ENCODE measurements at places on chromosomes 3 and 15.

DNA sequence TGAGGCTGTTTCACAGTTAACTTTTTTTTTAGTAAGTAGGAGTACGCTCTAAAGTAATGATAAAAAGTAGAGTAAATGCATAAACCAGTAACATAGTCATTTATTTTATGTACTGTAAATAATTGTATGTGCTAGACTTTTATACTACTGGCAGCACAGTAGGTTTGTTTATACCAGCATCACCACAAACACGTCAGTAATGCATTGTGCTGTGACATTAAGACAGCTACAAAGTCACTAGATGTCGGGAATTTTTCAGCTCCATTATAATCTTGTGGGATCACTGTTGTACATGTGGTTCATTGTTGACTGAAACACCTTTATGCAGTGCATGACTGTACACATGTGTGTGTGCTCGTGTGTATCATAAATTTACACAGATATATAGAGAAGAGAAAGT is 618.0 kb upstream of the ADAMTS9 start:
- no peak for DNase-seq

- no peak for DNase-seq
These were observed 364.6 kb upstream of the TBL1XR1 start for GRCh38 chr3:177561769-177562392.

- no peak for DNase-seq
These were observed 28.5 kb downstream of the LRRC28 start for GRCh38 chr15:99279827-99280226.

DNA sequence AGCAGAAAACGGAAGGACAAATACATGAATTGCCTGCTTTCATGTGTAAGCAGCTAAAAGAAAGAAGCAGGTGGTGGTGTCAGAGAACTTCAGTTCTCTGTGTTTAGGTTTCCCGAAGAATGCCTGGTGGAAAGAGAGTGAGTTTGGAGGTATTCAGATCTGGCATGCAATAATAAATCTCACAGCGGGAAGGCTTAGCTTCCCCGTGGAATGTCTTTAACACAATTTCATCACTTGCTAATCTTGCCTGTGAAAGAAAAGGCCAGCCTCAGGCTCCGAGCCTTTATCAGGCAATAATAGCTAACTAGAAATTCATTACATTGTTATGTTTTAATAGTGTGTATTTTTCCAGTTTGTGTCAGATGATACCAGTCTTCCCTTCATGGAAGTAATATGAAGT is 220.3 kb downstream of the PDZRN3 start:
- no peak for DNase-seq

DNA sequence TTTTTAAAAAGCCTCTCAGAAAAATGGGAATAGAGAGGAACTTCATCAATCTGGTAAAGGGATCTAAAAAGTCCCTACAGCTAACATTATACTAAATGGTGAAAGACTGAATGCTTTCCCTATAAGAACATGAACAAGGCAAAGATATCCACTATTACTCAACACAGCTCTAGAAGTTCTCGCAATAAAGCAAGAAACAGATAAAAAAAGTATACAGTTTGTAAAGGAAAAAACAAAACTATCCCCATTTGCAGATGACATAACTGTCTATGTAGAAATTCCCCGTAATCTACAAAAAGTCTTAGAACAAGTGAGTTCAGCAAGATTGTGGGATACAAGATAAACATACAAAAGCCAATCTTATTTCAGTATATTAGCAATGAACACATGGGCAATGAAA is 15.4 kb downstream of the EDC3 start:
- no peak for DNase-seq

DNA sequence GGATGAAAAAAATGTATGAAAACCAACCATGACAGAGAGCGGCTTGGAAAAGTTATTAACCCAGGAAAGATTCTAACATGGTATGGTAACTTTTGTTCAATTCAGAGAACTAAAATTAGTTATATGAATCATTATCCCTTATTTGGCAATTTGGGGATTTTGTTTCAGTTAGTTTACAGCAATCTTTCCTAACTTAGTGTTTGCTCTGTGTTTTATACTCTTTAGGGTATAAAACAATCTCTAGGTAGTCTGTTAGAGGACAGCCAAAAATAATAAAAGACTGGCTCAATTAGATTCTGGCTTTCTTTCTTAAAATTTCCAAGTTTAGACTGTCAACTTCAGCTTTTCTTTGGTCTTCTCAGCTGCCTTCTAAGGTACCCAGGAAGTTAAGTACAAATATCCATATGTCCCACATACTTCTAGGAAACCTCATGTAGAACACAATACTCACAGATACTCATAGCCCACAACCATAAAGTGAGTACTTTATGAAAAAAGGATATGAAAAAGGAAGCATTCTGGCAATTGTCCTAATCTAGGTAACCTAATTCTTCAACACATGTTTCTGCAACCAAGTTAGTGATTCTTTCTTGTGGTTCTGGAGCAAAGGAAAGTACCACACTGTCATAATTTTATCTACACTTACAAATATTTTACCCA is 849.3 kb downstream of the ROBO1 start:
- no peak for DNase-seq

- peak; percentile 83 for DNase-seq
These were observed 496.0 kb upstream of the THBS1 start for GRCh38 chr15:39084674-39085530.

DNA sequence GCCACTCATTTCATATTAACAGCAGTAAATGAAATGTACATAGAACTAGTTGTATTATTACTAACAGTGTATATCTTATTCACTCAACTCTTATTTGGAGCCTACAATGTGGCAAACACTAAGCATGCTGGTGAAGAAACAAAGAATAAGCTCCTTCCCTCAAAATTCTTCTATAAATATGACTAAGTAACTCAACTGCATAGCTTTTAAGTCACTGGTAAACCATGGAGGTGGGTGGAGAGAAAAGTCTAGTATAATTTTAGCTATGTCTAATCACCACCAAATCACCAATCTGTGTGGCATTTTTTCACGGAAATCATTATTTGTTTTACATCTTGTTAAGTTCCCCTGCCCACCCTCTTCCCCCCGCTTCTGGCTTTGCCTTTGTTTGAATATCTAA is 17.5 kb downstream of the COPS2 start:
- no peak for DNase-seq

DNA sequence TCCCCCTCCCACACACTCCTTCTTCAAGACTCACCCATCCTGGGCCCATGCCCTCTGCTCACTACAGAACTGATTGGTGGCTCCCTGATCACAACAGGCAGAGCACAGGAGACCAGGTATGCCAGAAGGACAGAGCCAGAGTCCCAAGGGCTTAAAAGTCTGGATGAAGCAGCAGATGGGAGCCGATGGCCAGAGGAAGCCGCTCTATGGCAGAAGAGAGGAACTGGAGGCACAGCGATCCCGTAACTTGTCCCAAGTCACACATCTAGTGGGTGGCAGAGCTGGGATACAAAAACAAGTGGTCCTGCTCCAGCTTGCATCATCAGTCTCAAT is 20.7 kb downstream of the ITGA11 start:
- no peak for DNase-seq

GRCh38 chr3:124221422-124221821 is 229.5 kb upstream of the ROPN1 start:
- no peak for DNase-seq

- no peak for DNase-seq
These were observed 378.7 kb downstream of the MCTP2 start for GRCh38 chr15:94610069-94610468.

DNA sequence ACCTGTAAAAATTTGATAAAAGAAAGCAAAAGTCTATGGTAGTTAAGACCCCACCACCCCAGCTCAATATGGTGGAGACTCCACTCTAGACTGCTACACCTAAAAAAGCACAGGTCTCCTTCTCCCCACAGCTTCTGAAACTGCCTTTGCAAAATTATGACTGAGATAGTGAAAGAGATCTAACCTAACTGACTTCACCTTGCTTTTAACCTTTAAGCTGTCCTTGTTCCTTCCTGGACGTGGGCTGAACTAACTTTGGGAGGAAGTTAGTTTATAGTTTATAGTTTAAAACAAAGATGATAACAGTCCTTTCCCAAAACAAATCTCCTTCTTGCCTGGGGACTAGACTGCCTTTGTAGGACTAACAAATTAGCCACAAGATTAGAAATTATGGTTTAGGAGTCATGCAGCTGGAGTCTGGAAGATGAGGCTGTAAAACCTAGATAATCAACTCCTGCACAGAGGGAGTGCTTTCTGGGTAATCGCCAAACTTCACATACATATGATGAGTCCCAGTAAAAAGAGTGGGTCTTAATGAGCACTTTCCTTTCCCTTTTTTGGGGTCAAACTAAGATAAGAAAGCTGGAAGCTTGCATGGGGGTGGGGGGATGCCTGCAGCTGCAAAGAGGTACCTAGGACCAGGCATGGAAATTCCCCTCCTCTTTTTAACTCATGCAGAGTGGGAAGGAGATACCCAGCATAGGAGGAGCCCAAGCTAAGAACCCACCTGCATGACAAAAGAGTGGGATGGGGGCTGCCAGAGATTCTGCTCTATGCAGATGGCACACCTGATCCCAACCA is 17.5 kb downstream of the CCR8 start:
- no peak for DNase-seq

GRCh38 chr15:27412415-27412814 is 441.4 kb downstream of the GABRG3 start:
- DNase-seq, result no peak

GRCh38 chr3:124200407-124200806 is 208.5 kb upstream of the ROPN1 start:
- no peak for DNase-seq

GRCh38 chr15:93219859-93220420 is 130.9 kb upstream of the RGMA start:
- no peak for DNase-seq

GRCh38 chr15:61830536-61831330 is 229.5 kb downstream of the VPS13C start:
- no peak for DNase-seq

DNA sequence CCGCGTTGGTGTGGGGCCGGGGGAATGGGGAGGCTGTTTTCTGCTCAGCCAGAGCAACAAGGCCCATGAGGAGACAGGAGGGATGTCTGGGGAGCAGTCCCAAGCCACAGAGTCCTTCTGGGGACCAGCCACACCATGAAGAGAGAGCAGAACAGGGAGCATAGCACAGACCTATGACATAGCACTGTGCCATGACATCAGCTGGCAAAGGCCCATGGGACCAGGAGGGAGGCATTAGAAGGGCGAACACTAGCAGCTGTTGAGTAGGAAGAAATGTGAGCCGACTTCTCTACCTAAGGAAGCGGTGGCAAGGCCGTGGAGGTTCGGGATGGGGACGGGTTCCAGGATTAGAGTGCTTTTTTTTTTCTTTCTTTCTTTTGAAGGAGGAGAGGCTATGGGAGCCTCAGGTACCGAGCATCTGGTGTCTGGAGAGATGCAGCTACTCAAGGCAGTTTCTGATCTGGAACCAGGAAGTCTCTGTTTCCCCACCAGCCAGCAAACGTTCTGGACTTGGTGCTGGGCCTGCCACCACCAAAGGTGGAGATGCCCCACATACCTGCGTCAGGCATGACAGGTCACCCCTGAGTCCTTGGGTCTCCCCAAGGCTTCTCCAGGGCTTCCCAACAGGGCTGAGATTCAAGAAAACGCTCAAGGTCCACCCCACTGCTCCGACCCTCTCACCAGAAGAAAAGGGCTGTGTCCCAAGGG is 77.3 kb upstream of the CGNL1 start:
- no peak for DNase-seq

DNA sequence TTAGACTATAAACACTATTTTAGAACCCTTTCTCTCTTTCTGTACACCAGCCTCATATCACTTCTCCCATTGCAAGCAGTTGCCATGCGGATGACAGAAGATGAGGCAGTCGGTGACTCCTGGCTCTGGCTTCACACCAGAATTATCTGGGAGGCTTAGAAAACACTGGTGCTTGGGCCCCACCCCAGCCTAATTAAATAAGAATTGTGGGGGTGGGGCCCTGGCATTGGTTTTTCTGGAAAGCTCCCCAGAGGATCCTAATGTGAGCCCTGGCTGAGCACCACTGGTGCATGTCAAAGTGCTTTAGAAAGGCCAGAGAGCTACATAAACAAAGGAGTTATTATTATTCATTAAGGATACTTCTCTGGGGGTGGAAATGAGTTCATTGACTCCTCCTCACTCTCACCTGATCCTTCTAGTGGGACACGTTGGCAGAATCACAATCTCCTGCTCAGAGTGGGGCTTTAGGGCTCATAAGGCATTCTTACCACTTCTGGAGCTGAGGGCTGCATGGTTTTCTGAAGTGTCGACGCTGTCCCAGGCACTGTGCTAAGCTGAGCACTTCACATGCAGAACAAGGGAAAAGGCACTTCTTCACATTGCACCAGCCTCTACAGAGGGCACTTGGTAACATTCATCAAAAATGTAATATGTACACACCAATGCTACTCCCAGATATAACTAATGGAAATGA is 188.5 kb upstream of the TLE3 start:
- no peak for DNase-seq

- no peak for DNase-seq
These were observed 18.4 kb downstream of the SPATA12 start for GRCh38 chr3:57078635-57079473.

- DNase-seq, result no peak
These were observed 55.2 kb downstream of the TMOD3 start for GRCh38 chr15:51884517-51885236.

- no peak for DNase-seq
These were observed 2.9 kb downstream of the MCTP2 start for GRCh38 chr15:94234300-94234699.

DNA sequence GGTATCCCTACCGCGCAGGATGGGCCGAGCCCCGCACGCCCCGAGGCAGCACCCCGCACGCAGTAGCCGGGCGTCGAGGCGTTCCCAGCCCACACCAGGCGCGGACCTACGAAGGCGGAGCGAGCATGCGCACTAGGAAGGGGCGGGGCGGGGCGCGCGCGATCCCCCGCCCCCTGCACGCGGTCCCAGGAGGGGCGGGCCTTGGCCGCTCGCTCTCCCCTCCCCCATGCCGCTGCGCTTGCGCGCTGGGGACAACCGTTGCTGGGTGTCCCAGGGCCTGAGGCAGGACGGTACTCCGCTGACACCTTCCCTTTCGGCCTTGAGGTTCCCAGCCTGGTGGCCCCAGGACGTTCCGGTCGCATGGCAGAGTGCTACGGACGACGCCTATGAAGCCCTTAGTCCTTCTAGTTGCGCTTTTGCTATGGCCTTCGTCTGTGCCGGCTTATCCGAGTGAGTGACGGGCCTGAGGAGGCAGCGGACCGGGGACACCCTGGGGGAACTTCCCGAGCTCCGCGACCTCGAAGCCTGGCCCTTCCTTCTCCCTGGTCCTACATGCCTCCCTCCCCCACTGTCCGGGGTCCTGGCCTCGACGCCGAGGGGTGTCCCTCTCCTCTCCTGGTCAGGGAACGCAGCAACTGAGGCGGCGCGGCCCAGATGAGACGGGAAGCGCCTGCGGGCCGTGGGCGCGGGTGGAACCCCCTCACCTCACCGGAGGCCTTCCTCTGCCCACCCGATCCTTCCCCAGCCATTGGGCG is at the start of gene SPESP1:
TSS of gene SPESP1 (plus strand) at position 258 of the 755 bp plus-strand sequence. CDS start at position 387, 129 bp downstream.
- DNase-seq, result peak; percentile 78

DNA sequence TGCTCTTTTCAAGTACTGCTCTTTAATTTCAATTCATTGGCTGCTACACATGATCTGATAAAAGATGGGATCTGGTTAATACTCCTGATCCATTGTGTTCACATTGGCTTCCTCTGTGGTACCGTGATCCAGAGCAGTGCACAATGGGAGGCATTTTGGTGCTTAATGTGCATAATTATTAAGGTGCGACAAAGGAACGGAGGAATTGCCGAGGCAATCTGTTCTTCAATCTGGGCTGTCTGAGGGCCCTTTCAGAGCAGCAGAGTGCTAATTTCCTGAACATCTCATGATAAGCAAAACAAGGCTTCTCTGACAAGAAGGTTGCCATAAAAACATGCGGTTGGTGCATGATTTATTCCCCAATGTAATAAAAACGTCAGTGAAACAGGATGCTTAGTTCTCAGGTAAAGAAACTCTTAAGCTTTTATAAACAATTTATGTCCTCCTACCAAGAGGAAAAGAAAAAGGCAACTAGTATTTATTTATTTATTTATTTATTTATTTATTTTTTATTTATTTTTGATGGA is 64.0 kb upstream of the EPHA3 start:
- DNase-seq, result no peak
